ENCODE measurements at places on chromosomes 2 and 18.

- no peak for DNase-seq
These were observed 865 bp downstream of the GALR1 start for GRCh38 chr18:77250501-77250925.

DNA sequence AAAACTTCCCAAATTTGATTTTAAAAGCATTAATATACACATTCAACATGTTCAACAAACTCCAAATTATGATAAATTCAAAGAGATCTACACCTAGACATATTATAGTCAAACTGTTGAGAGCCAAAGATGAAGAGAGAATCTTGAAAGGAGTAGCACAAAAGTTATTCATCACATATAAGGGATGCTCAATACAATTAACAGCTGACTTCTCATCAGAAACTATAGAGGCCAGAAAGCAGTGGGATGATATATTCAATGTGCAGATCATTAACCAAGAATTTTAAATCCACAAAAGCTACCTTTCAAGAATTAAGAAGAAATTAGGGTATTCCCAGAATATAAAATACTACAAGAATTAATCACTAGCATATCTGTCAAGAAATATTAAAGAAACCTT lies 75.4 kb downstream of the LOXHD1 start:
- no peak for DNase-seq

DNA sequence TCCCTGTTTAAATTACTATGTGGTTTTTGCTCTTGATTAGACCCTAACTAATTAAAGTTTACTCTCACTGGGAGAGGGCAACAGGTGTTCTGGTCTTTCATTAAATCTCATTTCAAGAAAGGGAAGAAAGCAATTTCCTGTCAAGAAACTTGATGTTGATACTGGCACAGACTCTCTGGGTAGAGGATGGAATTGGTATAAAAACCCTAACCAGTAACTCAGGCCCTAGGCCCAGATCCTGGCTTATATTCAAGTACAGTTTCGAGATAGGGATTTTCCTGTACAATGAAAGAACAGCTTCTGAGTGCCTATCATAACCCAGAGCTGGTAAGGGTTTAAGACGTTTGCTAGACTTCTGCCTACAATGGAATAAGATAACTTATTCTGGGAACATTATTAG lies 61.6 kb upstream of the ACYP2 start:
- DNase-seq, result no peak

DNA sequence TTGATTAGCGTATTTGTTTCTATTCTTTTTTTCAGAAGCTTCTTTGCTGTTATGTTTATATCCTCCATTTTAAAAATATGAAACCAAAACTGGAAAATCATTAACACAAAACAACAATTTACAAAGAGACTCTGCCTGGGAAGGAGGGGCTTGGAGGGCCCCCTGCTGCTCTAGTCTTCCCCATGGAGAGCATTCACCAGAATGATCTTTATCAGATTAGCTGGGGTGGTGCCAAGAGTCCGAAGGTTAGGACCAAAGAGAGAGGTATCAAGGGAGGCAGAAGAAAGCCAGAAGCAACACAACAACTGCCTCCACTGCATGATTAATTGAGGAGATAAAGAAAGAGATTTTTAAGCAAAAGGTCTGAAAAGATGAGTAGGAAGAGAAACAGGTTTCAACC lies 218.6 kb downstream of the IRS1 start:
- DNase-seq, result no peak

DNA sequence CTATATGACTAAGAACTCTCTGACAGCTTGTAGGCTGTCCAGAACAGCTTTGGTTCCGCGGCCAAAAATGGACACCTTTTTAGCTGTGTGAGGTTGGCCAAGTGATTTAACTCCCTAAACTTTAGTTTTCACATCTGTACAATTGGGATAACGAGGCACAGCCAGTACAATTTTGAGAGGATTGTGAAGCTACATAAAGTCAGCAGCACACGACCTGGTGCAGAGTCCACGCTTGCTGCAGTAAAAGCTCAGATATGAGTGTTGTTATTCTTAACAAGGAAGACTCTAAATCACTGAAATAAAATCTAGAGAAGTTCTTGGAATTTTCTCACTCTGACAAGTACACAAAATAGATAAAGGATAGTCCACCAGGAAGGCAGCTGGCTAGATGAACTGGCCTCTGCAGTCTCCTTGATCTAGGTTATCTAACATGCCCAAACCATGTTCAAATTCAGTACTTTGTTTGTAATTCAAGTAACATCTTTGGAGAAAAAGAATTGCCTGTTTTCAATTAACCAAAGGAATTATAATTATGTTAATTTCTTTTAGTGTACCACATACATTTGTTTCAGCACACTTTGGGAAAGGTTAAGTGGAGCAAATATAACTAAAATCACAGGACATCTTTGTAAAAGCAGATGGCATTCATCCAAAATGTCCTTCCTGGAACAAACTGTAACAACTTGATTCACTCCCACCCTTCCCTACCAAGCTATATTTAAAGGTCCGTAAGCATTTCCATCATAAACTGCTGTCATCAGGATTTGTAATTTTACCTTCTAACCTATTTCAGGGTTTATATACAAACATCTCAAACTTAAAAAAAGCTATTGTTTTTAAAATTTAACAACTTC lies 201.7 kb upstream of the STK17B start:
- DNase-seq, result no peak

DNA sequence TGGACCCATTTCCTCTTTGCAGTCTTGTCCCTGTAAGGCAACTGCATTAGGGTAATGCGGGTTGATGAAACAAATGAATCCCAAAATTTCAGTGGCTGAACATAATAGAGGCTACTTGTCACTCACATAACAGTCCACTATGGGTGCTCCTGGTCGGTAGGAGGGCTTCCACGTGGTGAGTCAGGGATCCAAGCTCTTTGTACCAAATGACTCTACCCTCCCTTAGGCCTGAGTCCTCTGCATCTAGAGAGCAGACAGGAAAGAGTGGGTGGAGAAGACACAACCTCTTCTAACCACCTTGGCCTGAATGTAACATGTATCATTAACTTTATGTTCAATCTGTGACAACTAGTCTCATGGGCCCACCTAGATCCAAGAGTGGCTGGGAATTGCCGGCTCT lies 86.2 kb upstream of the HAAO start:
- no peak for DNase-seq

GRCh38 chr18:3886575-3887322 lies 436.8 kb downstream of the TGIF1 start:
- DNase-seq, result no peak

GRCh38 chr2:49940626-49941025 lies 786.3 kb upstream of the FSHR start:
- DNase-seq, result no peak

- DNase-seq, result peak; percentile 66
These were observed 336.2 kb downstream of the ZEB2 start for GRCh38 chr2:144183727-144184126.

Measured in CD4-positive, alpha-beta T cell treated with Interleukin-6 for 4 hours (primary cell).